ENCODE measurements at places on chromosomes 3 and 15. TPM values are rescaled to one million over a fixed set of nuclear protein-coding genes. Genes with fewer than 3 reads are reported as not detected.

TGM4 gene
- not detected for polyA plus RNA-seq

MOBP gene
- polyA plus RNA-seq: 204 TPM

PTH1R gene
- polyA plus RNA-seq: 10.9 TPM

ILDR1 gene
- polyA plus RNA-seq: 1.2 TPM

HRG gene
- polyA plus RNA-seq: not detected

All from brain (organoid and tissue), 16 donors.